ENCODE measurements at places on chromosomes 5 and 9. TPM values are rescaled to one million over a fixed set of nuclear protein-coding genes. Genes with fewer than 3 reads are reported as not detected.

The ENC1 gene
- 6.6 TPM for total RNA-seq

The OR1L8 gene
- 0.85 TPM for total RNA-seq

- DNase-seq: no peak
Measured at GRCh38 chr5:147388184-147389108, 121.4 kb downstream of the DPYSL3 start.

GRCh38 chr5:142922223-142922952 lies 152.2 kb downstream of the ARHGAP26 start:
- no peak for DNase-seq

DNA sequence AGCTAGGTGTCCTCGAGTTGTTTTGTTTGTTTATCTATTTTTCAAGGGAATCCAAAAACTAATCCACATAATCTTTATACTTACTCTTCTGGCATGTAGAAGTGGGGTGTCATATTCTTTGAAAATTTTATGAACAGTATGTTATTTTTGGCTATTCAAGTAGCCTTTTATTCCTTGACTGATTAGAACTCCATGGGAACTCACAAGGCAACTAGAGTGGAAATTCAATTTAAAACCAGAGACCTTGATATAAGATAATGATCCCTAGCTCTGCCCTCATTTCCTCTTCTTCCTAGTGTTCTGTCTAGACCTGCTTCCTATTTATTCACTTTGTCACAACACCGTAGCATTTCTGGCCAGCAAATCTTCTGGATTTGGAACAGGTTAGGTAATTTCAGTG lies 1123.7 kb upstream of the C9orf72 start:
- no peak for DNase-seq

The HACD4 gene
- total RNA-seq: 6.4 TPM

The PITX1 gene
- total RNA-seq: 3.6 TPM

GRCh38 chr9:108290839-108291585 lies 564.8 kb downstream of the ACTL7B start:
- DNase-seq: no peak

DNA sequence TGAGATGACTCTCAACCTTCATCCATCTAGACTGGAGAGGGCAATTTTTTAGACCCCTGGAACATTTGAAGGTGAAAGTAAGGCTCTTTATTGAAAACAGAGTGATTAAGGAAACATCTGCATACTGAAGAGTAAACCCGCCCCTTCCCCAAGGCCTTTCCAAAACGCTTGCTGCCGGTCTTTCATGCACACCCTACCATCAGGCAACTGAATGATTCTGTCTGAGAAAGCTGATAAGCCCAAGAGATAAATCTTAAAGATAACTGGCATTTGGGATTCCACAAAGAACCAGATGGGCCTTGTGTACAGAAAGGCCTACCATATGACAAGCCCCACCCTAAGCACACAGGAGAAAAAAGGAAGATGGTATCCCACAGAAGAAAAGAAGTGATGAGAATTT lies 54.4 kb upstream of the PIK3R1 start:
- DNase-seq: no peak

GRCh38 chr5:93055971-93056370 lies 525.0 kb downstream of the NR2F1-AS1 start:
- no peak for DNase-seq

DNA sequence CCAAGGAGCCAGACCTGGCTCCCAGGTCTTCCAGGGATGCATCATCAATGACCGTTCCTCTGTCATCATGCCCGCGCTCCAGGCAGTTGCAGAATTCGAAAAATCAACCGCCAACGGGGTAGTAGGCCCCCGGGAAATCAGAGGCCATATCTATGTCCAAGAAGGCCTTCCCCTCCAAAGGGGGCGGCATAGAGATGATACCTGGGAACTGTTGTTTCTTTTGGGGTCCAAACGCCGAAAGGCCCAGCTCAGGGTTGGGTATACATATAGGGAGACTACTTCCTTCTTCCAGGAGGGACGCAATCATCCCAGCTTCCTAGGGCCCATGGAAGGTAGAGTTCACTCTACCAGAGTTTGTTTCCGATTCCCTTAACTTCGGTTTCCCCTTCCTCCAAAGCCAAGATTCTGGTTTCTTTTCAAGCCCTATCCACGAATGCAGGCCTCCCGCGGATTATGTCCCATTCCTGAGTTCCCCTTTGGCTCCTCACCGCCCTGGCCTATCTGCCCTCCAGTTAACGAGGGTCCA lies 754 bp downstream of the DCAF12 start:
- DNase-seq: no peak

GRCh38 chr5:80284720-80285119 lies 28.9 kb upstream of the SERINC5 start:
- DNase-seq: no peak

DNA sequence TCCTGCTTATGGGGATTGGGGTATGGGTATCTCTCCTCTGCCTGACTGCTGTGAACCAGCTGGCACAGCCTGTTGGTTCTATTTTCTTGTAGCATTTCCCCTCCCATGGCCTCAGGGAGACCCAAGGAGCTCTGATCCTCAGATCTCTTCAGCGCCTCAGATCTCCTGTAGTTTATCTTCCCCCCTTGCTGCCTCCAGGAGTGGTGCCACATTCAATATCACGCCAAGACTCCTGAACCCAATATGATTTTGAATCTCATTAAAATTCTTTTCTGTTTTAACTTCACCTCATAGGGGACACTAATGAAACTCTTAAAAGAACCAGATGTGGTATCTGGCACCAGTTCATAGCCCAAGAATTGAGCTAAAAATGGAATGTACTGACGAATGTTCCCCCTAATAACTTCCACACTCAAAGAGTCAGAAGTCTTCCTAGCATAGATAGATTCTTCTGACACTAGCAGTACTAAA lies 59.6 kb upstream of the LIFR start:
- DNase-seq: no peak

- DNase-seq: no peak
Measured at GRCh38 chr5:120122703-120123102, 341.4 kb upstream of the PRR16 start.

GRCh38 chr9:93812410-93812668 lies 142.8 kb downstream of the BARX1 start:
- no peak for DNase-seq

The LAMC3 gene
- total RNA-seq: 0.36 TPM

GRCh38 chr5:15183520-15183919 lies 311.9 kb upstream of the ANKH start:
- no peak for DNase-seq

DNA sequence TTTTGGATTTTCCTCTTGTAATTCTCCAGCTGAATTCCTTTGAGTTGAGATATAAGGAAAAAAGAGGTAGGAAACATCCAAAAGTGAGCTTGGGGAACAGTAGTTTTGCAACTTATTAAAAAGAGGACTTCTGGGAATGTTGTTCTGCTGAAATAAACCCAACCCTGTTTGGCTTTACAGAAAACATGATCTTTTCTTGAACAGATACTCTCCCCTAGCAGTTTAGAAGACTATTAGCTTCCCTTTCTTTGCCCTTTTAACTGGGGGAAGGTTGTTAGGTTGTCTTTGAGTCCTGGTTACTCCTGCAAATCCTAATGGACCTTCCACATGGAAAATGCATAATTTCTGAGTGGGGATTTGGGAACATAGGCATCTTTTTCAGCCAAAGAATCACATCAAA lies 168.7 kb upstream of the RPS23 start:
- DNase-seq: no peak

The TAF11L4 gene
- not detected for total RNA-seq

DNA sequence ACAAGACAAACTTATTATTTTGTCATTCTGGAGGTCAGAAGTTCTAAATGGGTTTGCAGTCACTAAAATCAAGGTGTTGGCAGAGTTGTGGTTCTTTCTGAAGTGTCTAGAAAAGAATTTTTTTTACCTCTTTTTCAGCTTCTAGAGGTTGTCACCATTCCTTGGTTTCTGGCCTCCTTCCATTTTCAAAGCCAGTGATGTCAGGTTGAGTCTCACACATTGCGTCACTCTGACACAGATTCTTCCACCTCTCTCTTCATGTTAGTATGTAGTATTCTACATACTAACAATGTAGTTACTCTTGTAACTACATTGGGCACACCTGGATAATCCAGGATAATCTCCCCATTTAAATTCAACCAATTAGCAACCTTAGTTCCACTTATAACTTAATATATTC lies 290.3 kb downstream of the RFX3 start:
- no peak for DNase-seq

DNA sequence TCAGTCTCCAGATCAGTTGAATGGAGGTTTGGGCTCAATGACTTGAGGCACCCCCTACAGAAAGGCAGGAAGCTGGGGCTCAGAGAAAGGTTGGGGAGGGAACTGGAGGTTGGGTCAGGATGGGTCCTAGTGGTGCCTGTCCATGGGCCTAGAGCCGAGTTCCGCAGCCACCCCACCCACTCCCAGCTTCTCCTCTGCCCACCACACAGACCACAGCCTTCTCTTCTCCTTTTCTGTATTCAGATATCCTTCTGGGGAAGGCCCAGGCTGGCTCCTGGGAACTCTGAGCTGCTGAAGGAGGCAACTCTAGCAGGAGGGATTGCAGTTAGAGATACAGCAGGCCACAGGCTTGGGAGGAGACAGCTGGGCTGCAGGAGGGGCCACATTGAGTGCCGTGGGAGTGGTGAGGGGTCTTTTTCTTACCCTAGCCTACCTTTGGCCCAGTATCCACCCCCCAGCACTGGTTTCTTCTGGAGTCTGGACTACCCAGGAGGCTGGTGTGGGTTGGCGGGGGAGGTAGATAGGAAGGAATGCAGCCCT lies 15.4 kb upstream of the PTGS1 start:
- DNase-seq: no peak

DNA sequence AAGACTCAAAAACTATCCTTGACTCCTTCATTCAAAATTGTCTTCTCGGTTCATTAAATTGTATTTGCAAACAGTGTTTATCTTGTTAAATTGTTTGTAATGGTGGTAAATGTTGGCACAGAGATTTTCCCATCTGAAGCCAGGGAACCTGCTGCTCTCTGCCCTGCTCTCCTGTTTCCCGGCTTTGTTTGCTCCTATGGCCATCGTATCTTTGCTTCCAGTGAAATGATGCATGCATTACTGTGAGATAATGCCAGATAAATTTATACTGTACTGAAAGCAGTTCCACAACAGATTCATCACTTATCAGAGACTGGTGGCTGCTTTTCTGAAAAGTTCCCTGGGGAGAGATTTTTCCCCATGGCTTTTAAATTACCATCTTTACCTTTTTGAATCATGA lies 81.4 kb downstream of the CD180 start:
- no peak for DNase-seq

- DNase-seq: no peak
Measured at GRCh38 chr5:119360905-119361593, 5.2 kb downstream of the TNFAIP8 start.

The FRMPD1 gene
- 0.67 TPM for total RNA-seq

The PCDHB4 gene
- total RNA-seq: 12.2 TPM

DNA sequence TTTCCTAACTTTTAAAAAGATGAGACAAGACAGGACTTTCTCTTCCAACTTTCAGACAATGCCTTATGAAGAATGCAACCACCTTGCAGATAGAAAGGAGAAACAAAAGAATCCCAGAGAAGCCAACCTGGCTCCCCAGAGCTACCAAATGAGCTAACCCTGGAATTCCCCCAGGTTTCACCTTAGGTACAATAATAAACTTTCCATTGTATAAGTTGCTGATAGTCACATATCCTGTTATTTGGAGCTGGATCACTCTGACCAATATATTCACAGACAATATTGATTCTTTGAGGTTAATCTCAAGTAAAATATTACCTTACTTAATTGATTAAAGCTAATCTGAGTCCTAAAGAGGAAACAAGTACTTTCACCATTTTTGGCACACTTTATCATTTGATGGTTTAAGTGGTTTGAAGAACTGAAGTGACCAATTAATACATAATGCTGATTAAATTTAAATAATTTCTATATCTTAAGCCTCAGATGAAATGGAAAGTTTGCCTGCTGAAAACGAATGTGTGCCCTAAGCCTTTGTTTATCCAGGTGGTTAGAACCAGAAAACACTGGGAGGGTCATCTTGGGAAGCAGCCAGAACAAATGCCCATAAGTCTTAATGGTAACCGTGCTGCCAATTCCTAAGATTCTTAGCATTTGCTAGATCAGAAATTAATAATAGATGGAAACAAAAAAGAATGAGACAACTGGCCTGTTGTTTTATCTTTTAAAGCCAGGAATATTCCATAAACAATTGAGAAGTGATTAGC lies 159.6 kb upstream of the SLC12A2 start:
- DNase-seq: no peak

The UBAC1 gene
- 35.2 TPM for total RNA-seq

GRCh38 chr9:129068990-129069861 lies 11.7 kb upstream of the DOLPP1 start:
- DNase-seq: no peak

The KIF4B gene
- not detected for total RNA-seq

The MZB1 gene
- 0.71 TPM for total RNA-seq

GRCh38 chr9:11204521-11204920 lies 591.7 kb upstream of the PTPRD start:
- no peak for DNase-seq

- no peak for DNase-seq
Measured at GRCh38 chr5:78837836-78838235, 147.3 kb downstream of the ARSB start.

- no peak for DNase-seq
Measured at GRCh38 chr9:13127131-13127530, 152.4 kb downstream of the MPDZ start.

The IRGM gene
- total RNA-seq: not detected

DNA sequence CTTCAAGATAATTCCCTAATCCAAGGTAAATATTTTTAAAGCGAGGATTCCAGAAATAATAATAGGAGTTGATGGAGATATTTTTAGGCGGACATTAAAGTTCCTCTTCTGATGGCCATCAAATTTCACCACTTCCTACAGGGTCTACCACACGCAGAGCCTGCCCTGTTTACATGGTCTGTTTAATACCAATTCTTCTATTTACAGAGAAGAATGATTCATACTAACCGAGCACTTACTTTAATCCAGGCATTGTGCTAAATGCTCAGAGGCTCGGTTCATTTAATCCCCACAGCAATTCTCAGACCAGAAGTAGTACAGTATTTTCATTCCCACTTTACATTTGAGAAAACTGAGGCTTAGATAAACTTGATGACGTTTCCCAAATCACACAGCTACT lies 3.0 kb upstream of the ITGA1 start:
- DNase-seq: no peak

DNA sequence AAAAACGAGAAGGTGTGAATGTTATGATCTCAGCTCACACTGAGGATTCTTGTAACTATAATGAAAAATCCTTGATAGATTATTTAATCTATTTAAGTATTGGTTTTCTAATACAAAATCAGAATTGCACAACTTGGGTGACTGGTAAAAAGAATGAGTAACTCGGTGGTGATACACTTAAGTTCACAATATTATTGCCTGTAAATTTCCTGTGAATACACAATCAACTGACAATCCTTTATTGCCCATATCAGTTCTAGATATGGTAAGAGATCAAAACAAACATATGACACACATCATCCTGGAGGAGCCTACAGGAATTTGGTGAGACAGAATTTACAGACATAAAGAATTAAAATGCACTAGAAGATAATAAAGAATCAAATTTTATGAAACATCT lies 14.1 kb upstream of the LURAP1L start:
- DNase-seq: no peak
